ENCODE measurements at places on chromosomes 5 and 9.

DNA sequence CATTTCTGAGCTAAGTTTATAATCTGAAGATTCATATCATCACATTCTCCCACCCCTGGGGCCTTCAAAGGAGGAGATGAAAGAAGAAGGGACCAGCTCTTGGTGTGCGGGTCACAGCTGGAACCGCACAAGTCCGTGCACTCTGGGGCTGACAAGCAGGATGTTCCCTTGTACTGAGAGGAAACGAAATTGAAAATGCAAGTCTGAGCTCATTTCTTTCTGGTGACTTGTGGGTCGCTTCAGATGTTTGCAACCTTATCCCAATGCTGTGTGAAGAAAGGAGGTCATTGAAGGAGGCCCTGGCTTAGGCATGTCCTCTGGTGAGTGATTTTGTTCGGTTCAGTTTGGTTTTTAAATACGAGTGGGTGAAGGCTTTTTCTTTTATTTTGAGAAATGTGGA, 59.6 kb downstream of the C9orf152 start:
- DNase-seq = no peak

DNA sequence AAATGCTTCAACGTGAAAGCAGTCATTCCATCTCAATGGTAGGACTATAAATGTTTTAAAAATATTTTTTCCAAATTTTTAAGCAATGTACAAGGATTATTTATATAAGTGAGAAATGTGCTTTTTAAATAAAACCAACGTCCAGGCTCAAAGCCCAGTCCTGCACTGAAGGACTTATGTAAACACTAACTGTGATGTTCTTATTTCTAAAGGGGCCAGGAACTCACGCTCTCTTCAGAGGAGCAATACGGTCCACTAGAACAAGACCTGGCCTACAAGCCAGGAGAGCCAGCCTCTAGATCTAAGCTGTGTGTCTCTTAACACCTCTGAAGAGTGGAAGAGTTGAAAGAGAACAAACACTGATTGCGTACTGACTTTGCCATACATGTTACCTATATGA, 12.1 kb downstream of the TTLL11 start:
- no peak for DNase-seq

GRCh38 chr5:61534481-61535267, 202.6 kb downstream of the ZSWIM6 start:
- no peak for DNase-seq

DNA sequence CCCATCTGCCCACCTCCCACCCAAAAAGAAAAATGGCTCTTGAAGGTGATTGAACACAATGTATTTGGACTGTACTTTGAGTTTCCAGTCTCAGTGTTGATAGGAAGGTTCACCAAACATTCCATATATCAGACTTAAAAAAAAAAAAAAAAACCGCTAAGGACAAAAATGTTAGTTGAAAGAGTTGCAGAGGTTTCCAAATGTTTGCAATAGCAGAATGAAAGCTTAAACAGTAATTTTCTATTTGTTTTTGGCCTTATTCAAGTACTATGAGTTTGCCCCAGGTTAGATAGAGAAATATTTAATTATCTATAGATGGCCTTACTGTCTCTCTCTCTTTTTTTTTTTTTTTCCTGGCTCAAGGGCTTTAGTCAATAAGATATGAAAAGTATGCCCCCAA, 6.1 kb downstream of the LRRTM2 start:
- DNase-seq = no peak

DNA sequence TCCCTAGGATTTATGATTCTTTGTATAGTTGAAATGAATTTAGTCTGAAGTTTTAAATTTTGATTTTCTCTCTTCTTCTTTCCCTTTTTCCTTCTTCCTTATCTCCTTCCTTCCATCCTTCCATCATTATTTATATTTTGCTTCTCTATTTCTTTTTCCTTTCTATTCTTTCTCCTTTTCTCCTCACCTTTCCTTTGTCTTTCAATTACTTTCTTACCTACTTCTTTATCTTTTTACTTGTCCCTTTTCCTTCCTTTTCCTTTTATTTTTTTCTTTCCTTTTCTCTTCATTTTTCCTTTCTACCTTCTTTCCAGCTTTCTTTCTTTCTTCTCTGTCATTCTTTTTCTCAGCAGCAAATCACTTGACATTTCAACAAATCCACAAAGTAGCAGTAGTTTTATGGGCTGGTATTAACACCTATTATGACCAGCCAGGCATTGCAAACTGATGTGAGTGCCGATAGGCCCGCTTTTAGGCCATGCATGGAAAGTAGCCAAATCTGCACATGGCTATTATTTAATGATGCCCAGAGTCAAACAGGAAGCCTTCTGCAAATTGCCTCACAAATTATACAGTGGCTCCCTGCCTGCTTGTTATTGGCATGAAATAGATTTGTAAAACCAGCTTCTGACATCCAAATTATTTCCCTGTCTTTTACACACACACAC, 37.1 kb upstream of the NR3C1 start:
- DNase-seq = no peak

DNA sequence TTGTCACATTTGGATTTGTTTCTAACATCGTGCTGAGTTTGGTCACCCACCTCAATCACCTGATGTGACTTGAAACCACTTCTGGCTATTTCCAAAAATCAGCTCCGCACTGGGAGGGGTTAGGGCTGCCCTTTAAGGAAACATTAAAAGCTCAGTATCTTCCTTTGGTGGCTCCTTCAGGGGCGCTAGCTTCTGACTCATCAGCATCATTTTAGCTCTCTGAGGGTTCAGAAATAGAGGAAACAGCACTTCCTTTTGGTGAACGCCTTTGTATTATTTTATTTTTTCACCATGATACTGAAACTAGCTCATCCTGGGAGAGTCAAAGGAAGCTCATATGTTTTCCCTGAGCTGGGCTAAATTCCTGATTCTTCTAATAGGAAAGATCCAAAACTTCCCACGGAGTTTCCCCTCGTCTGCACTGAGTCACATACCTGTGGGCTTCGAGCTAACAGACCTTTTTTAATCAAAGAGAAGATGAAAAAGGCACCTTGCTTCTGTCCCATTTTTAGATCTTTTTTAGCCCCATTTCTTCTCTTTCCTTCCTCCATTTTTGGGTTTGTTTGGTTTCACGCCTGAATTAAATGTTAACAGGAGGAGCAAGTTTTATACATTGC, 48.2 kb downstream of the ROPN1L start:
- DNase-seq = no peak

- DNase-seq = peak; percentile 56
Observed at GRCh38 chr9:124126648-124127646, 115.4 kb downstream of the LHX2 start.

- DNase-seq = no peak
Observed at GRCh38 chr5:93926831-93927620, 185.6 kb upstream of the POU5F2 start.

DNA sequence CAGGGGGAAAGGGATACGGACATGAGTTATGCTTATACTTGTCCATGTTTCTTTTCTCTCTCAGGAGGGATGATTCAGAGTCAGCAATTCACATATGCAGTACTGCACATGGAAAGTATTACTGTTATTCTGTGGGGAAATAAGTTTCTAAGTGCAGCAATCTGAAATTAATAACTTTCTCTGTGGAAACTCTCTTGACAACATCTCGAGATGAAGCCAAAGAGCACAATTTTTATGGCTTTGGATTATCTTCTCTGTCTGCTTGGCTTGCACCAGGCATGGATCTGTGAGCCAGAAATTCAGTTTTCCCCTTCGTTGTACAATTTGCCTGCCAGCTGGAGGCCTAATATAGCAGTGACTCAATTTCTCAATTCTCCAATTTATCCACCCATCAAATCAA, 2.5 kb upstream of the NDFIP1 start:
- peak; percentile 58 for DNase-seq
